ENCODE measurements at places on chromosomes 5 and 9. TPM values are rescaled to one million over a fixed set of nuclear protein-coding genes. Genes with fewer than 3 reads are reported as not detected.

The ARHGEF37 gene
- 0.82 TPM for total RNA-seq

The PLAC8L1 gene
- 1.0 TPM for total RNA-seq

- DNase-seq, result no peak
- no peaks in the 10 kb centered on the region for H3K27me3 ChIP-seq
- peaks cover 57% of the 10 kb centered on the region for H3K36me3 ChIP-seq
- H3K4me3 ChIP-seq, result peak overlapping the region; percentile 52
- peaks cover 82% of the 10 kb centered on the region for H3K4me1 ChIP-seq
These were observed 17.4 kb downstream of the AKNA start for GRCh38 chr9:114370251-114370967.

GRCh38 chr9:104774132-104774531, 10.2 kb downstream of the NIPSNAP3B start:
- H3K4me3 ChIP-seq, result no peak overlapping the region
- peaks cover 12% of the 10 kb centered on the region for H3K27me3 ChIP-seq
- H3K27ac ChIP-seq, result no peak overlapping the region
- no peak for DNase-seq
- H3K36me3 ChIP-seq, result peaks cover 2% of the 10 kb centered on the region
- H3K4me1 ChIP-seq, result no peaks in the 10 kb centered on the region

DNA sequence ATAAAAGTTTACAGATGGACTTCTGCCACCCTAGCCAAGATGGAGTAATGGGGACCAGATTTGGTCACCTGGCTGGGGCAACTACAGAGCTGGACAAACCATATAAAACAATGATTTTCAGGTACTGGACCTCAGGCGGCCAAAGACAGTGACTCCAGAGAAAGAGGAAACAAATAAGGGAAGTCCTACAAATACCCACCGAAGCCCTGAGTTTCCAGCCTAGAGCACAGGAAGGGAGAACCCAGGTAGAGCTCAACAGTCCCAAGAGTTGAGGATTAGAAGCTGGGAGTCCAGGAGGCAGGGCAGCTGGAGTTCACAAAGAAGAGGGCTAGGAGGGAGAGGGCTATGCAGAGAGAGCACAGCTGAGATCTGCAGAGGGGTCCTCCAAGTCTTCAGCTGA, 106.7 kb upstream of the NR5A1 start:
- DNase-seq, result no peak
- H3K36me3 ChIP-seq, result no peaks in the 10 kb centered on the region
- peaks cover 34% of the 10 kb centered on the region for H3K27me3 ChIP-seq
- no peak overlapping the region for H3K4me3 ChIP-seq
- H3K4me1 ChIP-seq, result no peaks in the 10 kb centered on the region

DNA sequence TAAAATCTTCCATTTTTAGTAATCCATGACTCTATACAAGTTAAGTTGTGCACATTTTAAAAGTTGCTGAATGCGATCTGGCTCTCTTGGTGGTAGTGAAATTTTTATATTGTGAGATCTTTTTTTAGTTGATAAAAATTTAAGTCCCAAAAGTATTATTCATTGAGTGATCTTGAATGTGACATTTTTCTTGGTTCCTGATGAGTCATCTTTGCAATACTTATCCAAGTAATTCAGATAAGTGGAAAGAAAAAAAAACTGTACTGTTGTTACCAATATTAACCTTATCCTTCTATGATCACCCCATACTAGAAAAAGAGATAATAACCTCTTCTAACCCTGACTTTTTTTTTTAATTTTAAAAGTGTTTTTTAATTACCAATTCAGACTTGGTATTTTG, 601.3 kb downstream of the PSAT1 start:
- DNase-seq, result no peak
- H3K4me3 ChIP-seq, result no peak overlapping the region
- H3K36me3 ChIP-seq, result no peaks in the 10 kb centered on the region
- H3K27ac ChIP-seq, result no peak overlapping the region
- no peaks in the 10 kb centered on the region for H3K4me1 ChIP-seq
